ENCODE measurements at places on chromosomes 12 and 14. TPM values are rescaled to one million over a fixed set of nuclear protein-coding genes. Genes with fewer than 3 reads are reported as not detected.

DNA sequence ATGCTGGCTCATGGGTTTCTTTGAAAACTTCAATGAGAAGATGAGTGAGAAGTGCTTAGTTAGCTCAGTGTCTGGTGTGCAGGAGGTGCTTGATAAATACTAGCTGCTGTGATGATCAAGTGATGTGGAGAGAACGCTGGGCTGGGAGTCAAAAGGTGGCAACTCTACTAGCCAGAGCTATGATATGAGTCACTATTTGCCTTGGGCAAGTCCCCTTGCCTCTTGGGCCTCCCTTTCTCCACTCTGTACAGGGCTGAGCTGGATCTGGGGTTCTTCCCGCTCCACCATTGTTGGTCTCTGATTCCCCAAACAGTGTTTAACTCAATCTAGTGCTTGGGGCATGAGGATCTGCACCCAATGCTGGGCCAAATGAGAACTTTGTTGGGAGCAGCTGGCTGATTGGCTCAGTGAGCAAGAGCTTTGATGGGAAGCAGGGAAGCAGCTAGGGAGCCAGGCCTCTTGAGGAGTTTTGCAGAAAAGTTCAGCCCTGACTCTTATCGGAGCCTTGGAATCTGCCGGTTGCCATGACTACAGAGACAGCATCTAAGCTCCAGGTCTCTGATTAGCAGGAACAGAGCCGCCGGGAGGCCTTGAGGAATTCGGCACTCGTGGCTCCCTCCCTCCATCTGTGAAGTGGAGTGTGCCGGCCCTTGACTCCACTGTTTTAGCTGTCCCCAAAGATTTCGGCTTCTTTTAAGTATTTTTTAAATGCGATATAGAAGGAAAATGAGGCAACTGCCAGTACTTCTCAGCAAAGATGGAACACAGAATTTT is 82.1 kb upstream of the HSPB8 start:
- no peak overlapping the region for H3K27ac ChIP-seq
- no peak overlapping the region for H3K4me3 ChIP-seq
- no peaks in the 10 kb centered on the region for H3K36me3 ChIP-seq
- H3K27me3 ChIP-seq = no peaks in the 10 kb centered on the region

- no peaks in the 10 kb centered on the region for H3K4me1 ChIP-seq
- peaks cover 2% of the 10 kb centered on the region for H3K36me3 ChIP-seq
- H3K27me3 ChIP-seq = peaks cover 23% of the 10 kb centered on the region
- DNase-seq = no peak
- no peak overlapping the region for H3K27ac ChIP-seq
- no peak overlapping the region for H3K4me3 ChIP-seq
Observed at GRCh38 chr12:124162151-124163110, 132.5 kb upstream of the RFLNA start.

- H3K4me1 ChIP-seq = peaks cover 8% of the 10 kb centered on the region
- no peak for DNase-seq
- peaks cover 2% of the 10 kb centered on the region for H3K36me3 ChIP-seq
- peaks cover 7% of the 10 kb centered on the region for H3K27me3 ChIP-seq
- no peak overlapping the region for H3K4me3 ChIP-seq
- H3K27ac ChIP-seq = no peak overlapping the region
Observed at GRCh38 chr14:34119107-34119858, 168.4 kb upstream of the EGLN3 start.

GRCh38 chr12:64173456-64173855 is 48.6 kb downstream of the KICS2 start:
- H3K27ac ChIP-seq = no peak overlapping the region
- no peaks in the 10 kb centered on the region for H3K27me3 ChIP-seq
- DNase-seq = no peak

- peak overlapping the region; percentile 95 for H3K4me3 ChIP-seq
- no peaks in the 10 kb centered on the region for H3K27me3 ChIP-seq
- peaks cover 28% of the 10 kb centered on the region for H3K4me1 ChIP-seq
- peaks cover 6% of the 10 kb centered on the region for H3K36me3 ChIP-seq
- H3K27ac ChIP-seq = peak overlapping the region; percentile 99
Observed at GRCh38 chr12:123634142-123634561, 523 bp downstream of the GTF2H3 start.

- H3K36me3 ChIP-seq = no peaks in the 10 kb centered on the region
- H3K4me3 ChIP-seq = no peak overlapping the region
- no peak overlapping the region for H3K27ac ChIP-seq
- DNase-seq = no peak
- H3K27me3 ChIP-seq = peaks cover 11% of the 10 kb centered on the region
- no peaks in the 10 kb centered on the region for H3K4me1 ChIP-seq
Observed at GRCh38 chr14:69324341-69324931, 64.5 kb downstream of the GALNT16 start.

DNA sequence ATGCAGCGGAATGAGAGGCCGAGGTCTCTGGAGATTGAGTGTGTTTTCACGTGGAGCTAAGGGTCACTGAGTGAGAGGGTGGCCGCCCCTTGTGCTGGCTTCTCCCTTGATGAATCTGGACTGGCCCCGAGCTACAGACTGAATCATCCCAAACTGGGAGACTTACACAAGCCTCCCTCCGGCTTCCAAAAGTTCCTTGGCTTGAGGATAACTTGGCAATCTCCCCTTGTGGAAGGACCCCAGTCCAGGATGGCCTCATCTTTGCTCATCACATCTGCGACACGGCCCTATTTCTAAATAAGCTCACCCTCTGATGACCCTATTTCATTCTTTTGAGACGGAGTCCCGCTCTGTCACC is 41.5 kb upstream of the FBRSL1 start:
- DNase-seq = no peak
- peak overlapping the region; percentile 16 for H3K27ac ChIP-seq
- H3K36me3 ChIP-seq = no peaks in the 10 kb centered on the region
- no peak overlapping the region for H3K4me3 ChIP-seq
- H3K27me3 ChIP-seq = no peaks in the 10 kb centered on the region

GRCh38 chr14:35122696-35123387 is 490 bp downstream of the PRORP start:
- DNase-seq = no peak
- H3K4me3 ChIP-seq = peak overlapping the region; percentile 98
- peak overlapping the region; percentile 99 for H3K27ac ChIP-seq
- no peaks in the 10 kb centered on the region for H3K27me3 ChIP-seq

- DNase-seq = no peak
- H3K4me1 ChIP-seq = peaks cover 7% of the 10 kb centered on the region
- H3K4me3 ChIP-seq = no peak overlapping the region
- H3K36me3 ChIP-seq = no peaks in the 10 kb centered on the region
Observed at GRCh38 chr12:51428256-51428655, 3.6 kb downstream of the SLC4A8 start.

DNA sequence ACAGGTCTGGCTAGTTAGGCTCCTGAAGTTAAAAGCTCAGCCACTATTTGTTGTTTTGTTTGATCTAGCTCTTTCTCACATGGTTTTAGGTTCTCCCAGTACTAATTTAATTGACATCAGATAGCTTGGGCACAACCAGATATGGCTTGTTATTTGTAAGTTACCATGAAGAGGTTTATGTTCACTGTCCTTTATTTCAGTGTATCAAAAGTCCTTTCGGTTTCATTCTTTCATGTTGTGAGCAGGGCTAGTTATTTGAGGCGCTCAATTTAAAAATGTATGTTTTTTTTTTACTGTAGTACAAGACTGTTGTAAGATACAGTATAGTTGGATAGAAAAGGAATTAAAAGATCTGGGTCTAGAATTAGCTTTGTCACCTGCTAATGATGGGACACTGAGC is 7.0 kb downstream of the GPX2 start:
- H3K36me3 ChIP-seq = peaks cover 6% of the 10 kb centered on the region
- H3K27ac ChIP-seq = peak overlapping the region; percentile 71
- H3K4me3 ChIP-seq = peak overlapping the region; percentile 39
- peaks cover 48% of the 10 kb centered on the region for H3K4me1 ChIP-seq
- no peak for DNase-seq
- no peaks in the 10 kb centered on the region for H3K27me3 ChIP-seq

DNA sequence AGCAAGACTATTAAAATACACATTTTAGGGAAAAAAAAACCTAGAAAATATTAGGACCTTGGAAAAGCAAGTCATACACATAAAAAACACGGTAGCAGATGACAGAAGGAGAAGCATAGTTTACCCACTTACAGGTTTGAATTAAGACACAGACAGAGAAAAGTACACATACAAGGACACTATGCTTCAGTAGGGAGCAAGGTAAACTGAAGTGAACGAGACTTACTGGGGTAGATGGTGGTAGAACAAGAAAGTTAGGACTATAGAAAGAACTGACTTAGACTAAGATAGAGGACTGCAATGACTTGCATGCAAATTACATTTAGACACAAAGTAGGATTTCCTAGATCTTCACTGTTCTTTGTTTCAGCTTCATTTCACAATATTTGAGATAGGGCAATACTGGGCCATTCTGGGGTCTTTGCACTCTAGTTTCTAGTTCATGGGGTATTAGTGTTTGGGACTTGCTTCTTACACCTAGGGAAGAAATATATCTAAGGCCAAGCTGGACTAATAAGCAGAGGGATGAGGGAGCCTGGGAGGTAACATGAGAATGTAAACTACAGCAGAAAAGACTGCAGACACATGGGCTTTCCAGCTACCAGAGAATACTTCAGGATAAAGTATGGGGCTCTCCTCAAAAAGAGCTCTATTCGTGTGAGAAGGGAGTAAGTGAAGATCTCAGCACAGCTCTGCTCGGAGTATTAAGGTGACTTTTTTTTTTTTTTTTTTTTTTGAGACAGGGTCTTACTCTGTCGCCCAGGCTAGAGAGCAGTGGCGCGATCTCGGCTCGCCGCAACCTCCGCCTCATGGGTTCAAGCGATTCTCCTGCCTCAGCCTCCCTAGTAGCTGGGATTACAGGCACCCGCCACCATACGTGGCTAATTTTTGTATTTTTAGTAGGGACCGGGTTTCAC is 27.7 kb upstream of the STAC3 start:
- H3K27ac ChIP-seq = peak overlapping the region; percentile 80
- no peak overlapping the region for H3K4me3 ChIP-seq
- no peaks in the 10 kb centered on the region for H3K27me3 ChIP-seq
- DNase-seq = no peak
- H3K4me1 ChIP-seq = peaks cover 30% of the 10 kb centered on the region

DNA sequence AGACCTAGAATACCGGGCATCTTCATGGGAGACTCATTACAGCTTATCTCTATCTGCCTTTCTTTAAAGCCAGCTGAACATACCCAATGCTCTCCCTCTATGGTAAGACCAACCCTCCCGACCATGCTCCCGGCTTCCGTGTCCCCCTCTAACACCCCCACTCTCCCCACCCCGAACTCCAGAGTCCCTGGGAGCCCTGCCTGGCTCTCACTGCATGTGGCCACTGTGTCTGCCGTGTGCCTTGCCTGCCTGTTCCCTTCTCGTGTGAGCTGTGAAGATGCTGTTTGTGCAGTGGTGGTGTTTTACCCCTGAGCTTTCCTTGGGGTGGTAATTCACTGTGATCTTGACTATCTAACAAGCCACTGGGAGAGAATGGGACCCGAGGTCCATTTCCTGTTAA is 146.4 kb upstream of the FKBP4 start:
- no peak for DNase-seq
- H3K27me3 ChIP-seq = peaks cover 75% of the 10 kb centered on the region
- H3K27ac ChIP-seq = no peak overlapping the region

DNA sequence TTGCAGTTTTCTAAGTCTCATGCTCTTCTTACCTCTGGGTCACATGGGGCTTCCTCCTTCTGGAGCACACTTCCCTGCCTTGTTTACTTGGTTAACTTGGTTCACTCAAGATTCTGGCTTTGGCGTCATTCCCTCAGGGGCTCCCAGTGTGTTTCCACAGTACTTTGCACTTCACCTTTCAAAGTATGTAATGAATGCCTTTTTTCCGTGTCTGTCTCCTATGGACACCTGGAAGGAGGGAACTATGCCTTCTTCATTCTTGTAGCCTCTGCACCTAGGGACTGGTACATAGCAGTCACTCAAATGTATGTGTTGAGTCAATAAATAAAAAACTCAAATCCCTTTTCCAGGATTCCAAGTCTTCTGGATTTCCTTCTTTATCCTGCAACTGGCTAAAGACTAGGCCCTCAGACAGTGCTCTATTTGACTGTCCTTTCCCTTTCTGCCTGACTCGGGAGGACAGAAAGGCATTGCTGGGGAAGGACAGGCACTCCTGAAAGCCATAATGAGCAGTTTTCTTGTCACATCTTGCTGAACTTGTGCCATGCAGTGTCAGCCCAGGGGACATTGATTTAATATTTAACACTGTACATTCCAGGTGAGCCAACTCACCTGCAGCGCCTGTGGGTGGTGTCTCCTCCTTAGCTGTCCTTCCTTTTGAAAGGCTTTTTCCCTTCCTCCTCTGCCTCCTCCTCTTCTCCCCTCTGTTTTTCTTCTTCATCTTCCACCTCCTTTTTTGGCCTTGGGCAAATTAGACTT is 12.8 kb downstream of the MYRFL start:
- H3K4me1 ChIP-seq = no peaks in the 10 kb centered on the region
- H3K27ac ChIP-seq = no peak overlapping the region
- peaks cover 3% of the 10 kb centered on the region for H3K36me3 ChIP-seq
- peaks cover 37% of the 10 kb centered on the region for H3K27me3 ChIP-seq
- DNase-seq = no peak

GRCh38 chr14:24135584-24135833 is 485 bp upstream of the PSME1 start:
- H3K4me1 ChIP-seq = peaks cover 41% of the 10 kb centered on the region
- no peaks in the 10 kb centered on the region for H3K27me3 ChIP-seq
- H3K27ac ChIP-seq = peak overlapping the region; percentile 86
- DNase-seq = no peak
- H3K36me3 ChIP-seq = peaks cover under 1% of the 10 kb centered on the region

DNA sequence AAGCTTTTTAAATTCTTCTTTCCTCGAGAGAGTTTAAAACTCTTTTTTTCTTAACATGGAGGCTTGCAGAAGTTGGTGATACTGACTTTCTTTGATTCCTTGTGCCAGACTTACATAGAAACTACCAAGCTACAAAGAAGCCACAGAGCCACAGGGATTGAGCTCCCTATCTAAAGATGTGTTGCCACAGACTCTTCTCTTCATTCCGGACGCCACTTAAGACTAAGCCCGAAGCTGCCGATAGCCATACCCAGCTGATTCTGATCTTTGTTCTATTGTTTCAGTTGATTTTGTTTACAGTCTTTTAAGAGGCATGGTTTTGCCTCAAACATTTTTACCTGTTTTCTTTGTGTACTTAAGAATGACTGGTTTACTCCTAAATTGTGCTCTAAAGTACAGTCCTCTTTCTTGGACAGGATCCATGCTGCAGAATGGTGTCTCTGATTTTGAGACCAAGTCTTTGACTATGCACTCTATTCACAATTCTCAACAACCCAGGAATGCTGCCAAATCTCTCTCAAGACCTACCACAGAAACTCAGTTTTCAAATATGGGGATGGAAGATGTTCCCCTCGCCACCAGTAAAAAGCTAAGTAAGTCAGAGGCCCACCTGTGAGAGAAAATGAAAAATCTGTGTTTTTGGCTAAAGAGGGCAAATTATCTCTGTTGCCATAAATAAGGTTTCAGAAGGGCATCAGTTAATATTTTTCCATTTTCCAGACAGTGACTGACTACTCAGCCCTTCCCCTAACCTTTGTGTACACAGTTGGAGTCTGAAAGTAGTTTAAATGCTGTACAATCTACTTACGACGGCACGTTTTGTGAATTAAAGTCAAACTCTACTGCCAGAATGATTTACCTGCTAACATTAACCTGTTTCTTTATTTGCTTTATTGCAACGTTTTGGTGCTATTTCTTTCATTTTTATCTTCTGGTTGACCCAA is 42.1 kb upstream of the KCNH3 start:
- no peaks in the 10 kb centered on the region for H3K27me3 ChIP-seq
- DNase-seq = no peak
- H3K4me1 ChIP-seq = no peaks in the 10 kb centered on the region
- H3K36me3 ChIP-seq = peaks cover 2% of the 10 kb centered on the region

- peaks cover 5% of the 10 kb centered on the region for H3K4me1 ChIP-seq
- H3K27me3 ChIP-seq = peaks cover 37% of the 10 kb centered on the region
- H3K36me3 ChIP-seq = peaks cover 2% of the 10 kb centered on the region
- DNase-seq = no peak
- no peak overlapping the region for H3K4me3 ChIP-seq
Observed at GRCh38 chr12:66107451-66107915, 23.1 kb downstream of the LLPH start.

Gene GLTP
- total RNA-seq = 29.4 TPM

Gene NPFF
- not detected for total RNA-seq

Gene SSPN
- not detected for total RNA-seq

Gene FLVCR2
- 6.5 TPM for total RNA-seq

Gene GNB3
- 0.45 TPM for total RNA-seq

Gene ACYP1
- total RNA-seq = 11.3 TPM
